ENCODE measurements at places on chromosomes 7 and 10. TPM values are rescaled to one million over a fixed set of nuclear protein-coding genes. Genes with fewer than 3 reads are reported as not detected.

DYNC1I1 gene
- total RNA-seq = 0.79 TPM

CUZD1 gene
- not detected for total RNA-seq

EPHA1 gene
- total RNA-seq = not detected

HYAL4 gene
- not detected for total RNA-seq

PRKG1 gene
- total RNA-seq = 4.4 TPM

RELN gene
- 0.07 TPM for total RNA-seq

TMEM236 gene
- 0.05 TPM for total RNA-seq
